BJ (cell line): ENCODE measurements at places on chromosomes 1 and 21.

DNA sequence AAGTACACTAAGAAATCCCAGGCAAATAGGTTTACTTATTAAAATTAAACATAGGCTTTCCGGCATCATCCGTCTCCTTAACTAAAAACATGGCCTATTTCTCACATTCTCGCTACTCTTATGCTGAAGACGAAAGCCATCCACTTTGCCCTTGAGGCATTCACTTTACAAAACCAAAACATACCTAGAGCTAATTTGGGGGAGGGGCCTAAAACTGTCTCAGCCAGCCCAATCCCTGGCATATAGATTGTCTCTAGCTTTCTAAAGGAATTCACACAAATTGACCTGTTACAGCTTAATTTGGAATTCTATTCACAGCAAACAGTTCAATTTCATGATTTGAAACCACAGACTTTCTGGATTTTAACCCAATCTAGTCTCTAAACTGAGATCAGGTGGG lies 34.8 kb downstream of the SLC35D1 start:
- no peak for DNase-seq

GRCh38 chr1:8915446-8915845 lies 30.2 kb upstream of the CA6 start:
- no peak for DNase-seq

DNA sequence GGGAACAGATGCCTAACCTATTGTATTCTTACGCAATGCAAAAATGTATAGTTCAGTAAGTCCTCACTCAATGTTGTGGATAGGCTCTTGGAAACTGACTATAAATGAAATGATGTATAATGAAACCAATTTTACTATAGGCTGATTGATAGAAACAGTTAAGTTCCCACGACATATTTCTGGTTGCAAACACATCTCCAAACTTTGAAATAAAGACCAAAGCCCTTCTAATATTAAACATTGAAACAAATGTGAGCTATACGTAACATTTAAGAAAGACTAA lies 29.1 kb downstream of the MAP3K21 start:
- no peak for DNase-seq

- DNase-seq = no peak
Measured at GRCh38 chr1:112614460-112615065, 4.4 kb downstream of the ST7L start.

DNA sequence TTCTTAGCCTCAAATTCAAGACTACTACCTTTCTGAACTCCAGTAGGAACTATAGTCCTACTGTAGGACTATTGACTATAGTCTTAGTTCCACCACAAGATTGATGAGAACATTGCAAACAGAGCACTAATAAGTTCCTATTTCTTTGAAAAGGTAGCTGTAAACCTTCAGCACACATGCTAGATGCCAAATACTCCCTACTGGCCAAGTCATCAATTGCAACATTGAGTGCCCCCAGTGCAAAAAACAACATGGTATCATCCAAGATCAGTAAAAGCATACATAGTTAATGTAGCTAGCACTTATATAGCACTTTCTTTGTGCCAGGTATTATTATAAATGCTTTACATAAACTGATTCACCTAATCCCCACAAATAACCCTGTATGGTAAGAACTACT lies 99.8 kb downstream of the MRPL39 start:
- DNase-seq = no peak

DNA sequence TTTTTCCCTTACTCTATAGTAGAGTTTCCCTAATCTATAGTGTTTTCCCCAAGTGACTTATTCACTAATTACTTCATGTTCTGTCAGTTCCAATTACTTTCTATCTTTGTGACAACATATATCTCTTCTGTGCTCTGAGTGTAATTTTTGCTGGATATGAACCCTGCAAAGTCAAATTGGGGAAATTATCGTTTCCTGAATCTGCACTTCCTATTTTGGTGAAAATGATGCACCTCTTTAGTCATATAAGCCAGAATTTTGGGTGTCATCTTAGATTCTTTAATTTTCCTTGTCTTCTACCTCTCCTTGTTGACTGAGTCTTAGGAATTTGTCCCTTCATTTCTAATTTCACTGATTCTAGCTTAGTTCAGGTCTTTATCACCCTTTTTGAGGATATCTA lies 33.4 kb upstream of the PRKACB start:
- DNase-seq = no peak

- no peak for DNase-seq
Measured at GRCh38 chr21:39385299-39386145, 36.6 kb upstream of the HMGN1 start.

- no peak for DNase-seq
Measured at GRCh38 chr1:203210988-203211387, 18.5 kb downstream of the CHIT1 start.
